Nucleus accumbens (tissue), 56 donors: ENCODE measurements at places on chromosomes 12 and 14.

- DNase-seq = no peak
These were observed 171.1 kb upstream of the G2E3 start for GRCh38 chr14:30387871-30388270.

- DNase-seq = no peak
These were observed 24.8 kb downstream of the SLC39A9 start for GRCh38 chr14:69423279-69423678.

DNA sequence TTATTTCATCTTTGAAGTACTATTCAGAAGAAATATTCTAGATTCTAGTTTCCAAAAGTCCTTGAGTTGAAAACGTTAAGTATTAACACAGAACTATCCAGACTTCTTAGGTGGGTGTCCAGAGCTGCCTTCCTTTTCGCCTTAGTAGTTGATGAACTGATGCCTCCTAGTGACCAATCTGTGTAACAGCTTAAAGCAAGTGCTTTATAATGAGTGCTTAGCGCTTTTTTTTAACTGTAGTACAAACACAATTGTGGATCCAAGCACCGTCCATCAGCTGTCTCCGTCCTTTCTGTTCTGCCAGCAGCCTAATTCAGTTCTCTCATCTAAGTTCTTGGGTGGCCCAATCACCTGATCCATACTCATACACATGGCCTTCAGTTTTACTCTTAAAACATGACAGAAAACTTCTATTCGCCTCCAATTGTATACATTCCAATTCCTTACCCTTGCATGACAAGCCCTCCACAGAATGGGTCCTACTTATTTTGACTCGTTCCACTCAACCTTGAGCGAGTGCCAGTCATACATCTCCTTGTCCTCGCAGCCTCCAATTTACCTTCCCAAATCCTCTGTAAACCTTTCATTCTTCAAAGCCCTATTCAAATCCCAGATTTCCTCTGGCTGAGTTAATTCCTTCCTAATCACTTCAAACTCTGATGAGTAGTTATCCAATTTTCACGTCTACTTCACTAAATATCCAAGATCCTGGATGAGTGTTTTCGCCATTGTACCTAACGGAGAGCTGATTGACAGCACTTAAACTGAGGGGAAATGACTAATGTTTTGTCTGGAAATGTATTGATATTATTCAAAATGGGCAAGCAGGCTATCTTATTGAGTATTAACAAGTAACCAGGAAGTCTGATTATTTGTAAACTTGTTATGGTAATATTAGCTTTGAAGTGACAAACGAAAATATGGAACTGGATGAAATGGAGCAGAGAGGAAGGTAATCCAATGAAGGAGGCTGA lies 5.8 kb upstream of the PHLDA1 start:
- DNase-seq = peak; percentile 40

DNA sequence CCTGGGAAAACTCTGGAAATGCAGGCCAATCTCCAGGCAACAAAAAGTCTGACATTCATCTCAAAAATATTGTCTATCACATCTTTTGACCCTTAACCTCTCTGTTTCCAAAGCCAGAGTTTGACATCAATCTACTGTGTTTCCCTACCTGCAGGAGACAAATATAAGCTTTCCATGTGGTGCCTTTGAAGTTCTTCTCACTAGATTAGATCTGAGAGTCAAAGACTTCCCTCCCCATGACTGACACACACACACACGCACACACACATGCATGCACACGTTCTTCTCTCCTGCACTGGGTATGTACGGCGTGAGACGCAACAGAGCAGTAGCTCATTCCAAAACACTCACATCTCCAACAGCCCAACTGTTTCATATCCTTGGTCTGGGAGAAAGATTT lies 8.1 kb upstream of the ITPR2 start:
- no peak for DNase-seq

- DNase-seq = peak; percentile 32
These were observed at the start of gene C1QL4 for GRCh38 chr12:49336645-49337584. Gene C1QL4 (minus strand): TSS chr12:49337188. CDS start chr12:49336477, 711 bp downstream.

GRCh38 chr14:32913725-32914124 lies 25.0 kb upstream of the NPAS3 start:
- DNase-seq = no peak

- no peak for DNase-seq
These were observed 2.6 kb downstream of the ZDHHC22 start for GRCh38 chr14:77139022-77139421.
